Type B pancreatic cell (in vitro differentiated cells): ENCODE measurements at places on chromosomes 16 and 17.

DNA sequence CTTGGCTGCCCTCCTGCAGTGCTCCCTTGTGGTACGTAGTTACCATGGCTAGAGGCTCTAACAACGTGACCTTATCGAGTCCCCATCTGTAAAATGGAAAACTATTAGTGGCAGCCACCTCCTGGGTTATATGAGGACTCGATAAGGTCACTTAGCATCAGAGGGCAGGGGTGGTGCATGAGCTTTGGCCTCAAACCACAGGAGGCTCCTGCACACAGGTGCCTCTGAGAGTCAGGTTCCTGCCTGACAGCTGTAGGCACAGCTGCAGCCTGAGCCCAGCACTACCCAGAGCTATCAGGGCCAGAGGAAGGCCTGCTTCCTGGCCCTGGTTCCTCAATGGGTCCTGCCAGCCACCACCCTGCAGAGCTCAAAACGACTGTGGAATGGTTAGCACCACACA, 57.2 kb upstream of the SEC14L1 start:
- no peak overlapping the region for H3K4me3 ChIP-seq
- H3K4me1 ChIP-seq, result peaks cover 19% of the 10 kb centered on the region
- H3K27ac ChIP-seq, result no peak overlapping the region
- H3K36me3 ChIP-seq, result no peaks in the 10 kb centered on the region
- peaks cover 6% of the 10 kb centered on the region for H3K27me3 ChIP-seq

GRCh38 chr17:5365831-5366230, 53.6 kb downstream of the NUP88 start:
- DNase-seq, result no peak
- no peak overlapping the region for H3K4me3 ChIP-seq
- H3K27me3 ChIP-seq, result no peaks in the 10 kb centered on the region
- no peaks in the 10 kb centered on the region for H3K4me1 ChIP-seq
- peak overlapping the region; percentile 65 for H3K27ac ChIP-seq

- no peak overlapping the region for H3K4me3 ChIP-seq
- H3K4me1 ChIP-seq, result no peaks in the 10 kb centered on the region
- no peak for DNase-seq
- peaks cover 18% of the 10 kb centered on the region for H3K36me3 ChIP-seq
- H3K27ac ChIP-seq, result no peak overlapping the region
These were observed 13.5 kb downstream of the KIF18B start for GRCh38 chr17:44933824-44934744.

DNA sequence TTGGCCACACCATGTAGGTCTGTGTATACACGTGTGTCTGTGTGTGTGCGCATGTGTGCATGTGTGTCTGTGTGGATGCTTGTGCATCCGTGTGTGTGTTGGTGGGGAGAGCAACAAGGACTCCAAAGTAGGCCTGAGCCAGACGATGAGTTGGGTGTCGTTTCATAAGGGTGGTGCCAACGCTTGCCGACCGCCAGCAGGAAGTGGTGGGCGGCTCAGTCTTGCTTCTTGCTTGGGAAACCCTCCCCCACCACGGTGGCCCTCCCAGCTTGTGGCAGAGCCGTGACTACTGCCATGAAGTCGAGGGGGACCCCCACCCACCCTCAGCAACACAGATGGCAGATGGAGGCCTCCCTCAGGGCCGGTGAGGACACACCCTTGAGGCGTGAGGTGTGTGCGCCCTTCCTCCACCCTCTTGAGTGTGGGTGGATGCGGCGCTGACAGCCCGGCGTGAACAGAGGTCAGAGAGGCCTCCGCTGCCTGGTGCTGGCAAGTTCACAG, 17.5 kb downstream of the SBK1 start:
- H3K36me3 ChIP-seq, result peaks cover 11% of the 10 kb centered on the region
- H3K27me3 ChIP-seq, result no peaks in the 10 kb centered on the region
- H3K4me3 ChIP-seq, result no peak overlapping the region
- no peak for DNase-seq

- peaks cover 12% of the 10 kb centered on the region for H3K27me3 ChIP-seq
- no peak overlapping the region for H3K27ac ChIP-seq
- H3K4me3 ChIP-seq, result no peak overlapping the region
These were observed 28.0 kb downstream of the IKZF3 start for GRCh38 chr17:39836117-39836516.

- no peak overlapping the region for H3K27ac ChIP-seq
- DNase-seq, result no peak
- no peak overlapping the region for H3K4me3 ChIP-seq
- H3K36me3 ChIP-seq, result no peaks in the 10 kb centered on the region
- H3K4me1 ChIP-seq, result peaks cover 9% of the 10 kb centered on the region
- H3K27me3 ChIP-seq, result no peaks in the 10 kb centered on the region
These were observed 527.8 kb upstream of the PSMD7 start for GRCh38 chr16:73768786-73769203.

DNA sequence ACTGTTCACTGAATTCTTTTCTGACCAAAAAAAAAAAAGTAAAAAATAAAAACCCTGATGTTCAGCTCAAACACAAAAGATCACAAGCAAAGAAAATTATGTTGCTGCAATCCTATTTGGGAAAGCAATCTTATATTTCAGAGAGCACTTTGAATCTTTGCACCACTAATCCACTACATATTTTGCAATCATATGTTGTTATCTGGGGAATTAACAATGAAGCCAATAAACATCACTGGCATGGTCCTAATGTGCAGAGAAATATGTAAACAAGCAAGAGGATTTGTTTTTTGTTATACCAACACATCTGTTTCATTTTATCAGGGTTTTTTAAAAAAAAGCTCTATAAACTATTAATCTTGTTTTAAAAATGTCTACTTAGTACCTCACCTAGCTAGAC, 84.1 kb downstream of the TOX3 start:
- no peak overlapping the region for H3K27ac ChIP-seq
- peaks cover 20% of the 10 kb centered on the region for H3K4me1 ChIP-seq
- DNase-seq, result no peak
- H3K27me3 ChIP-seq, result peaks cover 51% of the 10 kb centered on the region
- H3K4me3 ChIP-seq, result no peak overlapping the region
- H3K36me3 ChIP-seq, result no peaks in the 10 kb centered on the region

DNA sequence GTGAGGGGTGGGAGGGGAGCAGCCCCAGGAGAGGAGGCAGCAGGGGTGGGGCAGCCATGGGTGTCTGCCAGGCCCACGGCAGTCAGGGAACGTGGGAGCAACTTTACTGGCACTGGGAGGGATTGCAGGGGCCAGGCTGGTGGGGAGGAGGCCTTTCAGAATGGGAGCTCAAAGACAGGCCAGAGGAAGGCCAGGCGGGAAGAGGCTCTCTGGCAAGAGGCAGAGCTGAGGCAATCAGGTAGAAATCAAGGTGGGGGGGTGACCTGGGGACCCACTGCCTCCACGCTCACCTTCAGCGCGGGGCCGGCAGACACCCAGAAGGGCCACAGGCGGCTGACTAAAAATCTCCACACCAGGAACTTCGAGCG, 11.9 kb upstream of the GSE1 start:
- peak overlapping the region; percentile 53 for H3K27ac ChIP-seq
- no peaks in the 10 kb centered on the region for H3K27me3 ChIP-seq
- peaks cover 50% of the 10 kb centered on the region for H3K4me1 ChIP-seq
- no peak for DNase-seq
- H3K4me3 ChIP-seq, result no peak overlapping the region

- no peaks in the 10 kb centered on the region for H3K36me3 ChIP-seq
- peaks cover 9% of the 10 kb centered on the region for H3K4me1 ChIP-seq
- peaks cover 14% of the 10 kb centered on the region for H3K27me3 ChIP-seq
- no peak overlapping the region for H3K4me3 ChIP-seq
- DNase-seq, result no peak
- H3K27ac ChIP-seq, result no peak overlapping the region
These were observed 98.2 kb upstream of the WSCD1 start for GRCh38 chr17:5971969-5972368.

- DNase-seq, result no peak
- no peak overlapping the region for H3K27ac ChIP-seq
- H3K4me3 ChIP-seq, result no peak overlapping the region
- H3K27me3 ChIP-seq, result no peaks in the 10 kb centered on the region
- peaks cover 24% of the 10 kb centered on the region for H3K36me3 ChIP-seq
- H3K4me1 ChIP-seq, result peaks cover 8% of the 10 kb centered on the region
These were observed 4.0 kb upstream of the FBXL20 start for GRCh38 chr17:39405436-39405835.
